Posterior cingulate gyrus (tissue), 11 donors: ENCODE measurements at places on chromosomes 11 and 22.

GRCh38 chr11:78535027-78535426 is 39.6 kb downstream of the NARS2 start:
- DNase-seq = no peak

- DNase-seq = no peak
Observed at GRCh38 chr11:76768909-76769560, 14.1 kb upstream of the TSKU start.

GRCh38 chr22:23285236-23285635 is 104.9 kb downstream of the BCR start:
- DNase-seq = no peak

GRCh38 chr11:62842171-62842741 is 2.9 kb upstream of the WDR74 start:
- no peak for DNase-seq

DNA sequence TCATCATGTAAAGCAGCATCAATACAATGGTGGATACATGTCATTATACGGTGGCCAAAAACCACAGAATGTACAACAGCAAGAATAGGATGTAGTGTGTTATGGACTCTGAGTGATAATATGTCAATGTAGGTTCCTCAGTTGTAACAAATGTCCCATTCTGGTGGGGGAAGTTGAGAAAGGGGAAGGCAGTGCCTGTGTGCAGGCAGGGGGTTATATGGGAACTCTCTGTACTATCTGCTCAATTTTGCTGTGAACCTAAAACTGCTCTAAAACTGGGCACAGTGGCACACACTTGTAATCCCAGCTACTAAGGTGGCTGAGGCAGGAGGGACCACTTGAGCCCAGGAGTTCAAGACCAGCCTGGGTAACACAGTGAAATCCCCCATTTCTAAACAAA is 5.9 kb downstream of the CHKA start:
- no peak for DNase-seq

DNA sequence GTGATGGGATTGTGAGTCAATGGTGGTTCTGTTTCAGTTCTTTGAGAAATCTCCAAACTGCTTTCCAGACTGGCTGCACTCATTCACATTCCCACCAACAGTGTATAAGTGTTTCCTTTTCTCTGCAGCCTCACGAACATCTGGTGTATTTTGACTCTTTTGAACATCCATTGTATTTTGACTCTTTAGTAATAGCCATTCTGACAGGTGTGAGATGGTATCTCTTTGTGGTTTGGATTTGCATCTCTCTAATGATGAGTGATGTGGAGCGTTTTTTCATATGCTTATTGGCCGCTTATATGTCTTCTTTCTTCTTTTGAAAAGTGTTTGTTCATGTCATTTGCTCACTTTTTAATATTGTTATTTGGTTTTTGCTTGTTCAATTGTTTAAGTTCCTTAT is 19.4 kb downstream of the NELL1 start:
- DNase-seq = no peak

DNA sequence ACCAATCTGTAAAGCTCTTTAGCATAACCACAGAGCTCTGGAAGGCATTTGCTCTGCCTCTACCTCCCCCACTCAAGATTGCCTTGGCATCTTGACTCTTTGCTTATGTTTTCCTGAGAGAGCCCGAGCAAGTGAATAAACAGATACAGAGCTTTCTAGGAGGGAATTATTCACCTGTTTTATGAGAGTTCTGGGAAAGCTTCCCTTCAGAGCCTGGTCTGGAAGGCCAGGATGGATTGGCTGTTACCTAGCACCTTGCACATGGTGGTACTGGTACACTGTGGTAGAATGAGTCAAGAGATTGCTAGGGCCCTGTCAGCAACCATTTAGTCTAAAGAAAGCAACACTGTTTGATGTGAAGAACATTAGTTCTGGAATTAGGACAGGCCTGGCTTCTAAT is 52.3 kb downstream of the CABIN1 start:
- no peak for DNase-seq

GRCh38 chr11:76786016-76786415 is 2.9 kb downstream of the TSKU start:
- DNase-seq = no peak

DNA sequence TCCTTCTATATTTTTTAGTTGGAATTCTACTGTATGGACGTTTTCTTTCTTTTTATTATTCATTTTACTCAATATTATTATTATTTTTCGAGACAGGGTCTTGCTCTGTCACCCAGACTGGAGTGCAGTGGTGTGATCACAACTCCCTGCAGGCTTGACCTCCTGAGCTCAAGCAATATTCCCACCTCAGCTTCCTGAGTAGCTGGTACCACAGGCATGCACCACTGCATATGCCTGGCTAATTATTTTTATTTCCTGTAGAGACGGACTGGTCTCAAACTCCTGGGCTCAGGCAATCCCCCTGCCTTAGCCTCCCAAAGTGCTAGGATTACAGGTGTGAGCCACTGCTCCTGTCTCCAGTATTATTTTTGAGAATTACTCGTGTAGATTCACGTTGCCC is 34.0 kb upstream of the CCDC134 start:
- no peak for DNase-seq

DNA sequence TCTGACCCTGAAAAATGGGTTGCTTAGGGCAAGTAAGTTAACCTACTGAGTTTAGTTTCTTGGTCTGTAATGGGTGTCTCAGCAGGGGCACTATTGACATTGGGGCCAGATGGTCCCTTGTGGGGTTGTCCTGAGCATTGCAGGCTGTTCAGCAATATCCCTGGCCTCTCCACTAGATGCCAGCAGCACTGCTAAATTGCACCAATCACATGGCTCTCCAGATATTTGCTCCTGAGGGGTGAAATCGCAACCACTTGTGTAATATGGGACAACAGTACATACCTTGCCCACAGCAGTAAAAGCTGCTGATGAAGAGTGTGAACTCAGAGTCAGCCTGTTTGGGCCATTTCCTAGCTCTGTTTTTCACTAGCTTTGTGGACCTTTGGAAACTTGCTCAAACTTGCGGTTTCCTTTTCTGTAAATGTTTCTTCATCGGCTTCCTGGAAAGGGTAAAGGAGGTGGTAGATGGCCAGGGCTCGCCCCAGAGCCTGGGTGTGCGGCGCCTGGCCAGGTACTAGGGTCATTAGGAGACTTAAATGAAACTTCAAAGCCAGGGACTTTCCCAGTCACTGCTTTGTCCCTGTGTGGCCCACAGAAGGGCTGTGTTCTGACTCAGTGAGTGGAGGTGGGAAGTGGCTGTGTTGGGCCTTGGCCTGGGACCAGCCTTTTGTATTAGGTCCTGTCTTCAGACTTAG is 13.0 kb downstream of the NCF4 start:
- no peak for DNase-seq

- DNase-seq = no peak
Observed at GRCh38 chr11:73965764-73966121, 14.9 kb downstream of the DNAJB13 start.

DNA sequence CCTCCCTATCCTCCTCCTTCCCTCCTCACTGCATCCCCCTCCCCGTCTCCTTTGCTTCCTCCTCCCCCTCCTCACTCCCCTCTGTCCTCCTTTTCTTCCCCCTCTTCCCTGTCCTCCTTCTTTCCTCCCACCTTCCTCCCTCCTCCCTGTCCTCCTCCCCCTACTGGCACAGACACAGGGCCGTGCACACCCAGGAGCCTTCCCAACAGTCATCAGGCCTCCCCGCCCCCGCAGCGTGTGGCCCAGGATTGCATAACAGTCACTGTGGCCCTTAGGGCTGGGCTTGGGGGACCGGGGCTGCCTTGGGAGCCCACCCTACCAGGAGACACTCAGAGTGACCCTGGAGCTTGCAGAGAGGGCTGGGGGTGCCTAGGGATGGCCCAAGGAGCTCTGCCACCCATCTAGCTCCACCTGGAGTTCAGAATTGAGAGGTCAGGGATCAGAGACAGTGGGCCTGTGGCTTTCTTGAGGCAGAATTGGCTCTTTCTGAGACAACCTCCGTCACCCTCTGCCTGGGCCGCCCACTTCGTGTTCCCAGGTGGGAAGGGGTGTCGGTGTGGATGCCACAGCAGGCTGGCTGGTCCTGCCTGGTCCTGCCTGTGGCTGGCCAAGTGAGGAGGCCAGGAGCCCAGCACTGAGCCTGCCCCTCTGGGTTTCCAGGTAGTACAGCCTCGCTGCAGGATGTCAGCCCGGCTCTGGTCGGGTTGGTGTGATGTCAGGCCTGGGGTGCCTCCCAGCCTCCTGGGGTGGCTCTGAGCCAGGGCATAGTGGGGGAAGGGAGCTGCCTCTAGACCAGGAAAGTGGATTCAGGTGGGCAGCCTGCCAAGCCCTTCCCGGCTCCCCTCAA is 1.6 kb downstream of the SPI1 start:
- no peak for DNase-seq

DNA sequence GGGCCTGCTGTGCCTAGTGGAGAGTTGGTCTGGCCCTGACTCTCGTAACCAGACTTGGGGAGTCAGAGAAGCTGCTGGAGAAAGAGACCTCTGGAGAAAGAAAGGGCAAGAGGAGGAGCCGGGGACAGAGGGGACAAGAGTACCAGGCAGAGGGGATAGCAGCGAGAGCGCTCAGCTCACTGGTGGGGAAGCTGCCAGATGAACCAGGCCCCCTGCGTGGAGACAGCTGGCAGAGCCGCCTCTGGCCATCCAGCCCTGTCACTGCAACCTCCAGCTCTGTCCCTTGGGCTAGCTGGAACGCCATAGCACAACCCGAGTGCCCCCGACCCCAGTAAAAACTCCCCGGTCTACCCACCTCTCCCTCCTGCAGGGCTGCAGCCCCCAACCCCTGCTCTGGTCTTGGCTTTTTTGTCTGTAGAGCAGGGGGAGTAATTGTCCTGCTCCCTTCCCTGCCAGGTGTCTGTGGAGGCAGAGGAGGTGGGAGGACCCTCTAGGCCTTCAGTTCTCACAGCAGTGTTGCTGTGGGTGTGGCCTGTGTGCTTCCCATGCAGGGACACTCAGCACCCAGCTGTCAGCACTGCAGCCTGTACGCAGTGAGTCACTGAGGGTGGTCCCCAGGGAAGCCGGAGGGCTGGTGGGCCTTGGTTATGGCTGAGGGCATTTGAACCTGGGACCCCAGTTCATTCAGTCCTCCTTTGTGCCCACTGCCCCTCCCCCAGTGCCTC is 4.8 kb upstream of the SUN2 start:
- no peak for DNase-seq

GRCh38 chr11:68857037-68857586 is 15.4 kb upstream of the CPT1A start:
- DNase-seq = no peak

DNA sequence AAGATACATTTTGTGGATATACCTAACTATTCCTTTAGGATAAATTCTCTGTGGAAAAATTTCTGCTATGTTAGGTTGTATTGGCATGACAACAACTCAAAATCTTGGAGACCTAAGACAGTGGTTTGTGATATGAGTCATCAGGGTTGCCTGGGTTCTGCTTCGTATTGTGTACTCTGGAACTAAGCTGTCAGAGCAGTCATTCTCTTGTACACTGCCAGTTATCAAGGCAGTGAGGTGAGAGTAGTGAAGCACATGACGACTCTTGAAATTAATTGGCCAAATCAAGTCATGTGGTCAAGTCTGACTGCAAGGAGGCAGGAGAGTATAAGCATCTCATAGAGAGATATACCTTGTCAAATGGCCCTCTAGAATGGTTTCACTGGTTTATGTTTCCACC is 104.4 kb downstream of the FANCF start:
- no peak for DNase-seq

DNA sequence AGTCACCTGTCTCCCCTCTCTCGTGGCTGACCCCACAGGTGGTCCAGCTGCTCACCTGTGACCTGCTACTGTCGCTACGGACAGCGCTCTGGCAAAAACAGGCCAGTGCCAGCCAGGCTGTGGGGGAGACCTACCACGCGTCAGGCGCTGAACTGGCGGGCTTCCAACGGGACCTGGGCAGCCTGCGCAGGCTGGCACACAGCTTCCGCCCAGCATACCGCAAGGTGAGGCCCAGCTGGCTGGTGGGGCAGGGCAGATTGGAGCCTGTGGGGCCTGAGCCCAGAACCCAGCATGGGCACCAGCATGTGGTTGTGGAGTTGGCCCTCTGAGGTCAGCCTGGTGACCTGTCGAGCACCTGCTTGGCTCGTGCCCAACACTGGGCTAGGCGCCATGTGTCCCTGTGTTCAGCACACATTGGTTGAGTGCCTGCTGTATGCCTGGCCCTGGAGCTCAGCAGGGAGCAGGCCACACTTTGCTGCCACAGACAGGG is 11.9 kb downstream of the SHISA8 start:
- no peak for DNase-seq

DNA sequence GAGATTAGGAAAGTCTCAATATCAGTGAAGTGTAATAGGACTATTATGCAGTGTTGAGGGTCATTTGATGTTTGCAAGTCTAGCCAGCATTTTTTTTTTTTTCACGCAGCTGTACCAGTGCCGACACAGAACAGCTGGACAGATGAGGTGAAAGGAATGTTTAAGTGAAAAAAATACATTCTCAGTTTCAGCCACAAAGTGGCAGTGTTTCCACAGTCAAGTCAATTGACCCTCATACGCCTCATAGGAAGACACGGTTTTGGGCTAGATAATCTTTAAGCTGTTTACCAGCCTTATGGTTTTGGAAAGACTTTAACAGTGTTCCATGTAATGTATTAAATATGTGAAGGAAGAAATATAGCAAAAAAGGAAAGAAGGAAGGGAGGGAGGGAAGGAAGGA is 349.9 kb upstream of the ANO3 start:
- DNase-seq = no peak
